Lower leg skin (tissue), 4 donors: ENCODE measurements at places on chromosomes 2 and 18. TPM values are rescaled to one million over a fixed set of nuclear protein-coding genes. Genes with fewer than 3 reads are reported as not detected.

RSAD2 gene
- total RNA-seq: 0.45 TPM

STEAP3 gene
- total RNA-seq: 19.6 TPM

VIT gene
- total RNA-seq: 11.3 TPM

GRCh38 chr2:215772003-215772402, 241.3 kb downstream of the MREG start:
- no peak for DNase-seq

DNA sequence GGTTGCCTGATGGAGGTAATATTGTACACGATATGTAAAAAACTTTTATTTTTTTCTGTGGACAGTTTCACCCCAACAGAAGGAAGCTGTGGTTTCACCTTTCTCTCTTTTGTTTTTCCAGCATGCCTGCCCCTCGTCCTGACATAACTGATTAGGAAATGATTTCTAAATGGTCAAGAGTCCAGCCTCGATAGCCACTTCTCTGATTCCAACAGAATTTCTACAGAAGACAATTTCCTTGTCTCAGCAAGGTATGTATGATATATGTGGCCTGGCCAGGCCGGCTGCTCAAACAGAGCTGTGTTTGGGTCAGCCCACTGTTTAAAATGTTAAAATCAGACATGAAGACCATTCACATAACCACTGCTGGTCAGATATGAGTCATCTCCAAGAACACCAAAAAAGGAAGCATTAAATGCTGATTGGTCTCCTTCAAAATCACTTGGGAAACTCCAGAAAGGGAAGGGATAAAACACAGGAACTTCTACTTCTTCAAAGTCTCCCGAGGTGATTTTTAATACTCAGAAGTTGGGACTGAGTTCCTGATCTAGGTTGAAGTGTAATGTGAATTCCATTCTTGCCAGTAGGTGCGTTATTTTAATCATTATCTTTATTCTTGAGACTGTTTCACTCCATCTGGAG, 22.3 kb downstream of the ATP8B1 start:
- no peak for DNase-seq

- no peak for DNase-seq
Observed at GRCh38 chr2:44107974-44108373, 60.7 kb upstream of the PPM1B start.

DNA sequence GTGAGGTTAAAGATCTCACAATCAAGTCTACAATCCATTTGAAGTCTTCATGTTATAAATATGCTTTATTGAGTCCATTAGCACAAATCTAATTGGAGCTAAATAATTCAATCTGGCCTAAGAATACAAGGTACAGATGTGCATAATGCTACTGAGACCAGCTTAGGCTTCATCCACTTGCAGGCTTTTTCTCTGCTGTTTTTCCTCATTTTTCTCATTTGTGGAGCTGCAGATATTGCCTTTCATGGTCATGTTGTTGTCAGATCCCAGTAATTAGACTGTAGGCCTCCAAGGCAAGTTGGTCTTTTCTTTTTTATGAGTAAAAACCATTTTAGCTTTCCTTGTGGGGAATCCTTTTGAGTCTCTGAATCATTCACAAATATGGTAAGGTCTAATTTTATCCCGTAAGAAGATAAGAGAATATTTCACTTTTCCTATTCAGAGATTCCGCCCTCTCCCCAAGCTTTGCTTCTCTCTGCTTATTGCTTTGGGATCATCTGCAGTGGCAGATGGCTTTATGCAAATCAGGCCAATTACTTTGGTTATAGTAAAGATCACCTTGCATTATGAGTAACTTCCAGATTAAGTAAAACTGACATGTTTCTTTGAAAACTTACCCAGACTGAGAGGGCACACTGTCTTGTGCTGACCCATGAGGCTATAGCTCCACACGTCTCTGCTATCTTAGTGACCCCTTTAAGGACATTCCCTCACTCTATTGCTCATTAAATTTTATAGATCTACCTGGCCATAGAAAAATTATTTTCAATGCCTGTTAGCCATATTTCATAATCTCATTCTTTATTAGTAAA, 80.9 kb downstream of the MGAT5 start:
- DNase-seq: no peak

DNA sequence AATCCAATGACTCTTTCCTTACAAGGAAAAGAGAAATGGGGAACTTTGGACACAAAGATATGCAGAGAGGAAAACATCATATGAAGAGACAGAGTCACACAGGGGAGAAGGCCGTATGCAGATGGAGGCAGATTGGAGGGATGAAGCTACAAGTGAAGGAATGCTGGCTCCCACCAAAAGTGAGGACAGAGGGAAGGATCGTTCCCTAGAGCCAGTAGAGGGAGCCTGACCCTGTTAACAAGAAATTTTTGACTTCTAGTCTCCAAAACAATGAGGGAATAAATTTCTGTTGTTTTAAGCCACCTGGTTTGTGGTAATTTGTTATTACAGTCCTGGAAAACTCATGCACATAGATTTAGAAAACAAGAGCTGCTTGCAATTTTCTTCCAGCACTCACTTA, 169.3 kb downstream of the PMAIP1 start:
- DNase-seq: no peak

GRCh38 chr2:83844490-83844889, 614.6 kb downstream of the SUCLG1 start:
- no peak for DNase-seq

- no peak for DNase-seq
Observed at GRCh38 chr2:238461491-238461890, 34.8 kb downstream of the ASB1 start.

DNA sequence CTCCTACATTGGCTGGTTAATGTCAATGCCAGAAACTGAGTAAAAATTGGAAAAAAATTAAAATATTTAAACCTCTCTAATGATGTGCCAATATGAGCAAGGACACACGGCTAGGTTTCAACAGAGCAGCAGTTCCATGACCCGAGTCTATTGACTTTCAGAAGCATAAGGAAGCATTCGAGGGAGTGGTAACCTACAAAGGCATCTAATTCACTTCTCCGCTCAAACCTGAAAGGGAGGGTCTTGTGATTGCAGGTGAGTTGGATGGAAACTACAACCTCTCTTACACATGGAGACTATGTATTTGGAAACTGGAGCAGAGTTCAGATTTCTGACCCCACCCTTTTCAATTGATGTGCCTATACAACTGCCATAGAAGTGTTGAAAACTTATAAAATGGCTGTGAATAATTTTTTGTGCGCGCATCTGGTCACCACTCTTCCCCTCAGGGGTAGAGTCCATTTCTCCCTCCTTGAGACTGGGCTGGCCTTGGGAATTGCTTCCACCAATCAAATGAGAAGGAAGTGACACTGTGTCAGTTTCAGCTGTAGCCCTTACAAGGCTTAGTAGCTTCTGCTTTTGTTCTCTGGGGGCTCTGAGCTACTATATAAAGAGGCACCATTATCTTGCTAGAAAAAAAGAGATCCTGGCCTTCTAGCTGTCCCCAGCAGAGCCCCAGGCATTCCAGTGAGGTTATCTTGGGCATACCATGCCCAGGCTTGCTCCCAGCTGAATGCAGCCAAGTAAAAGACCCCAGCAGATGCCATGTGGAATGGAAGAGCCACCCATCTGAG, 278.0 kb downstream of the EPHA4 start:
- DNase-seq: no peak

GRCh38 chr2:27914805-27915175, 24.3 kb downstream of the BABAM2 start:
- DNase-seq: no peak

DNA sequence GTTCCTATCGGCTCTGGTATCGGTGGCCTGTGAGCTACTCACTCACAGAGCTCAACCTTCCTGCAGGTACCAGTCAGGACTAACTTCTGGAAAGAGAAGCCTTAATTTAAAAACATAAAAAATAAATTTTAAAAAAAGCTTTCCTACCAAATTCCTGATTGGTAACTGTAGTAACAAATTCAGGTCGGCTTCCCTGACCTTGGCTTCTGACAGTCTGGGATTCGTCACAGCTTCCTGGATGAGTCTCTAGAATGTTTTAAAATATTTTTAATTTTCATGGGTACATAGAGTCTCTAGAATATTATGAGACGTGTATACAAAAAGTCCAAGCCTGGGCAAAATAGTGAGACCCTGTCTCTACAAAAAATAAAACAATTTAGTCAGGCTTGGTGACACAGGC, 45.0 kb upstream of the MTCL1 start:
- DNase-seq: no peak

DNA sequence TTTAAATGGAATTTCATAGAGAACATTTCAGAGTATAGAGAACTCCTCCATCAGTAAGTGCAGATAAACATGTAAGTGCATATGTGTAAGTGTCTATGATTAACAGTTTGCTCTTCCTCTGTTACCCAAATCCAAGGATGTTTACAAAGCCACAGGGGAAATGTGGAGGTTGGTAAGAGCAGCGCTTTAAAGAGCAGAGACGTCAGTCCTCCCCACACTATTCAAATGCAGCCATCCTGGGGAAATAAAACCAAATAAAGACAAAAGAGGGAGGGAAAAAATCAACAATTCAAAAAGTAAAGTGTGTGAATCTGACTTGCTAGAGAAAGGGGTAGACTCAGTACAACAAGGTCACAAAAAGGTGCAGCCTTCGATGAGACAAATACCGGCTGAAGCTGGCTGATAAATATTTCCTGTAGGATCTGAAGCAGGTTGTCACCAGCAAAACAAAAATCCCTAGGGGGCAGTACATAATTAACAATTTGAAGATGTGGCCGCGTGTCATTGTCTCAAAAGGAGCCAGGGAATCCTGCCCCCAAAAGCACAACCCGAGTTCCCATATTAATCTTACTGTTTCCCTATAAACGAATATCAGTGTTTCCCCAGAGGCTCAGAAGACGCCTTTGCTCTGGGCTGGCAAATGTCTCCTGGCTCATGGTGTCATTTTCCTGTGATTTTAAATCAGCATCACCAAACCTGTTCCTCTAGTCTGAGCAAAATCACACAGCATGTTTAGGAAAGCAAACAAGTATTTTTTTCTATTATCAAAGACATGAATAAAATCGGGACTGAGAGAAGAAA, 216.5 kb downstream of the CDCA7 start:
- no peak for DNase-seq

GRCh38 chr2:15460112-15460620, 101.0 kb downstream of the NBAS start:
- no peak for DNase-seq

GRCh38 chr2:216210701-216211540, 101.8 kb downstream of the XRCC5 start:
- DNase-seq: no peak

- no peak for DNase-seq
Observed at GRCh38 chr2:223262946-223263345, 211.0 kb downstream of the KCNE4 start.

GRCh38 chr18:4157352-4157751, 297.8 kb downstream of the DLGAP1 start:
- no peak for DNase-seq

GRCh38 chr18:26468931-26469340, 79.4 kb downstream of the KCTD1 start:
- no peak for DNase-seq

DNA sequence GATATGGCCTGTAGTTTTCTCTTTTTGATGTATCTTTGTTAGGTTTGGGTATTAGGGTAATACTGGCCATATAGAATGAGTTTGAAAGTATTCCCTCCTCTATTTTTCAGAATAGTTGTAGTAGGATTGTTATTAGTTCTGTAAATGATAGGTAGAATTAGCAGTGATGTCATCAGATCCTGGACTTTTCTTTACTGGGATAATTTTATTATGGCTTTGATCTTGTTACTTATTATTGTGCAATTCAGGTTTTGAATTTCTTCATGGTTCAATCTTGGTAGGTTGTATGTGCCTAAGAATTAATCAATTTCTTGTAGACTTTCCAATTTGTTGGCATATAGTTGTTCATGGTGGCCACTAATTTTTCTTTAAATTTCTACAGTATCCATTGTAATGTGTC, 916.6 kb downstream of the CCDC85A start:
- no peak for DNase-seq
